NCI-H2081 treated with DMSO at 0.1 percent for 48 hours (cell line): ENCODE measurements at places on chromosomes 3 and 15.

DNA sequence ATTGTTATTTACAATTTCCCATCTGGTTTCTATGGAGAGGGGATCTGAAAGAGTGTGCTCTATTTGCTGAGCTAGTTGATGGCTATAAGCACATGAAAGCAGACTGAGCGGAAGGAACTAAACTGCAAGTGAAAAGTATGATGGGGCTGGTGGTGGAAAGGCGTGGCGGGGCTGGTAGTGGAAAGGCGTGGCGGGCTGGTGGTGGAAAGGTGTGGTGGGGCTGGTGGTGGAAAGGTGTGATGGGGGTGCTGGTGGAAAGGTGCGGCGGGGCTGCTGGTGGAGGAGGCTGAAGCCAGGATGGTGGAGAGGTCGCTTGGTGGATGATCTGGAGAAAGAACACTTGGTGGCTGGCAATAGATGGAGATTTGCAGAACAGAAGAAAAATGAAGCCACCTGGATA, 136.7 kb downstream of the FMN1 start:
- no peak for DNase-seq

- no peak for DNase-seq
Measured at GRCh38 chr15:71812966-71813722, 2.8 kb downstream of the NR2E3 start.

DNA sequence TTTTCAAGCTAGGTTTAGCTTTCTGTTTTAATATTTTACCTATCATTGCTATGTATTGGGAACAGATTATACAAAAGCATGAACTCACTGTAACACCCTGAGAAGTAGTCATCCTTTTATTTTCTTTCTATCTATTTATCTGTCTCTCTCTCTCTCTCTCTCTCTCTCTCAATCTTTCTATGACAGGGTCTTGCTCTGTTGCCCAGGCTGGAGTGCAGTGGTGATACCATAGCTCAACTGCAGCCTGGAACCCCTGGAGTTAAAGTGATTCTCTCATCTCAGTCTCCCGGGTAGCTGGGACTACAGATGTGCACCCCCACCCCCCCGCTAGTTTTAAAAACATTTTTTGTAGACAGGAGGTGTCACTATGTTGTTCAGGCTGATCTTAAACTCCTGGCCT, 28.9 kb downstream of the PRTG start:
- DNase-seq, result no peak

GRCh38 chr3:60146121-60146520, 1096.3 kb upstream of the CFAP20DC start:
- no peak for DNase-seq

DNA sequence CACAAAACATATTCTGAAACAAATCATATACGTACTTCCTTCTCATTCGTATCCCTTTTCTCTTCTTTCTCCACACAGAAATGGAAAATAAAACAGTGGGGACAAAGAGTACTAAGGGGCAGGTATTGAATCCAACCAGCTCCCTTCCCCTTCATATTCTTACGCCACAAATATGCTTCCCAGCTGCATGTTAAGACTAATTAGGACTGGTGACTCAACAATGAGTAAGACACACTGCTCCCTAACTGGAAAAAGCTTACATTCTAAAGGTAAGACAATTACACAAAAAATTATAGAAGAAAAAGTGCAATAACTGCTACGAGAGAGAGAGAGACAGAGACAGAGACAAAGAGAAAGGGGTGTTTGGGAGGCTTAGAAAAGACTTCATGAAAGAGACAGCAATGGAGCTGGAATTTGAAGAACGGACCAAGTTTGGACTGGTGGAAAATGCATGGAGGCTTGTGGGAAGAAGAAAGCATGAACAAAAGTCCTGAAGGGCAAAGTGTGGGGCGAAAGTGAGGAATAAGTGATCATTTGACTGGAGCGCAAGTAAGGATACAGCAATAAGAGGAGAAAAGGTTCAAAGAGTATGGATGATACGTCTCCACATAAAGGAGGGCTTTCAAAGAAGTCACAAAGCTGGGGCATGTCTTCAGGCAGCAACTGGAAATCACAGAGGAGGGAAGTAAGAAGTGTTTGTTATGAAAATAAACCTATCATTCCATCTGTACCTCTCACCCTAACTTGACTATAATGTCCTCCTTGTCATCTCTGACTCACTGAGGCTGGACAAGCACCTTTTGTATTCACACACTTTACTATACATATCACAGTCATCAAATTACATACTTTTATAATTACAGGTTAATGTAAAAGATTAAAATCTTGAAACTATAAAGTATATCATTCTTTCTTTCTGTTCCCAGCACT, 49.2 kb downstream of the RYK start:
- DNase-seq, result no peak

- no peak for DNase-seq
Measured at GRCh38 chr15:71687902-71688508, 122.3 kb upstream of the NR2E3 start.

GRCh38 chr3:119420196-119420595, 43.2 kb downstream of the TMEM39A start:
- no peak for DNase-seq

GRCh38 chr3:37737134-37737533, 124.5 kb upstream of the CTDSPL start:
- DNase-seq, result no peak

- DNase-seq, result no peak
Measured at GRCh38 chr15:101437209-101437608, 52.3 kb downstream of the PCSK6 start.

- no peak for DNase-seq
Measured at GRCh38 chr3:126490619-126491018, 14.9 kb upstream of the ZXDC start.
